ENCODE measurements at places on chromosomes 1 and 21.

DNA sequence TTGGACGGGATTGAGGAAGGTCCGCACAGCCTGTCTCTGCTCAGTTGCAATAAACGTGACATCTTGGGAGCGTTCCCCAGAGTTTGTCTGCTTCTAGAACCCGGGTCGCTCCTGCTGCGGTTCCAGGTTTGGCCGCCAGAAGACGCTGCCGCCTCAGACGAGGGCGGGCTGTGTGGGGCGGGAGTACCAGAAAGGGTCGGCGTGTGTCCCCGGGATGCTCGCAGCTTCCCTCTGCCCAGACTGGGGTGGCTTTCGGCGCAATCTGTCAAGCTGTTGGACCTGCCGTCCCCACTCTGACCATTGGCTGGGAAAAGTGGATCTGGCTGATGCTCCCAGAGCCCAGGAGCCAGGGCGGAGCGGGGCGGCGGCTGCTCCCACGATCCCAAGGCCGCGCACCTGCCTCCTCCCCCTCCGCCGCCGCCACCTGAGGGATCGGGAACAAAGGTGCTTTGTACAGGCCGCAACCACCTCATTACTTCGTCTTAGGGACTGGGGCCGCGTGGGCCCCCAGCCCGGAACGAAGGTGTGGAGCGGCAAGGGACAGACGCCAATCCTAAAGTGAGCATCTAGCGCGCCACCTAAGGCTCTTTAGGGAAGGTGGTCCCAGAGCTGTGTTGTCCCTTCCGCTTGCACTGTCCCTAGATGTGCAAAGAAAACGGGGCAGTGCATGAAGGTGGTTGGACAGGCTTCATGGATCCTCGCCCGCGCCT, 683 bp upstream of the EFNA4 start:
- no peak for DNase-seq

DNA sequence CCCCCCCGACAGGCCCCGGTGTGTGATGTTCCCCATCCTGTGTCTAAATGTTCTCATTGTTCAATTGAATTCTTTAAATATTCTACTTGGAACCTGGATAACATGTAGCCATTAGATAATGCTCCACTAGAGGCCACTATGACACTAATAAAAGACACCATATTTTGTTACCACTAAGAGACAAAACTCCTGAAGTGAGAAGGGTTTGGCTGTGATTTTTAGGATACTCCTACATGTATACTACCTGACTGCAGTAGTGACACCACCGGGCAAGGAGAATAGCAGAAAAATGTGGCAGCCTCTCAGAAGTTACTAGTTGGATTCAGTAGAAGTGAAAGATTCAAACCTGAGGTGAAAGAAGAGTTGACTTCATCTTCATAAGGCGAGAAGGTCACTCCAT, 36.0 kb downstream of the F5 start:
- DNase-seq: peak; percentile 42

DNA sequence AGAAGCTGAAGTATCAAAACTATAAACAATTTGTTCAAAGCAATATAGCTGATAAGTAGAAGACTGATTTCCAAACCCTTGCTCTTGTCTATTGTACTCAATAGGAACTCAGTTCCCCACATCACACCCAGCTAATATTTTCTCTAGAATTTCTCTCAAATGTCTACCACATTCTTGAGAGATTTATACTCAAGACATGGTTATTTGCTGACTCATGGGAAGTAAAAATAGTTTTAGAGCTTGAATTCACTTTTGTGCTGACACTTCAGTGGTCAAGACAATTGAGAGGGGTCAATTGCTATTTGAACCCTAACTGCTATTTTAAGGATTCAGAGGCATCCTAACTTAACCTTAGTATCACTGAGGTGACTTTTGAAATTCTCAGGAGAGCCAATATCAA, 99.0 kb downstream of the TNNI3K start:
- no peak for DNase-seq

DNA sequence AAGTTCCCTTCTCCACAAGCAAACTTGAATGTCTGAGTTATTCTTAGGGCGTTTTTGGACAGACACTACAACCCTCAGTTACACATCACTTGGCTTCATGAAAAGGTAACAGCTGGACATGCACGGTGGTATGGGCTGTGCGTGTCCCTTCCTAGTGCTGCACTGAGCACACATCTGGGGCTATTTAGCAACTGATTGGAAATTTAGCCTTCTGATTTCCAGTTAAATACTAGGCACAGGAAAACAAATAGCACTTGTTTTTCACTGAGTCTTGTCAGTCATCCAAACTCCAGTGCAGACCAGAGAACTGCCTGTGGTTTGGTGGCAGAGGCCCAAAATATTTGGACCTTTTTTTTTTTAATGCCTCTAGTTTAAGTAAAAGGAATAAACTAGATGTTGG, 134.7 kb downstream of the TGFBR3 start:
- DNase-seq: no peak

DNA sequence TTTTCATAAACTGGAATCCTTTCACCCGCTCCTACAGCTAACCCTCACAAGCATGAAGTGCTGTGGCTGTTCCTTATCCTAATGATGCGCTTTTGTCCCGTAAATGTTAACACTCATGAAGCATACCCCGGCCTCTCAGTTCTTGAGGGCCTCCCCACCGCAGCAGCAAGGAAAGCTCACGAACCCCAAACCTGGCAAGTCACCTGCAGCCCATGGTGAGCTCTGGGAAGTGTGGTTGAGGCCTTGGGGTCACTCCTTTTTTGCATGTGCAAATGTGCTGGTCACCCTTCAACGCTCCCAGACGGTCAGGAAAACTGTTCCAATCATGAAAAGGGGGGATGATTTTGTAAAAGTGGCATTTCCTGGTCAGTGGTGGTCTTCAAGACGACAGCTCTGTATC, 124.6 kb downstream of the PRDM2 start:
- no peak for DNase-seq

DNA sequence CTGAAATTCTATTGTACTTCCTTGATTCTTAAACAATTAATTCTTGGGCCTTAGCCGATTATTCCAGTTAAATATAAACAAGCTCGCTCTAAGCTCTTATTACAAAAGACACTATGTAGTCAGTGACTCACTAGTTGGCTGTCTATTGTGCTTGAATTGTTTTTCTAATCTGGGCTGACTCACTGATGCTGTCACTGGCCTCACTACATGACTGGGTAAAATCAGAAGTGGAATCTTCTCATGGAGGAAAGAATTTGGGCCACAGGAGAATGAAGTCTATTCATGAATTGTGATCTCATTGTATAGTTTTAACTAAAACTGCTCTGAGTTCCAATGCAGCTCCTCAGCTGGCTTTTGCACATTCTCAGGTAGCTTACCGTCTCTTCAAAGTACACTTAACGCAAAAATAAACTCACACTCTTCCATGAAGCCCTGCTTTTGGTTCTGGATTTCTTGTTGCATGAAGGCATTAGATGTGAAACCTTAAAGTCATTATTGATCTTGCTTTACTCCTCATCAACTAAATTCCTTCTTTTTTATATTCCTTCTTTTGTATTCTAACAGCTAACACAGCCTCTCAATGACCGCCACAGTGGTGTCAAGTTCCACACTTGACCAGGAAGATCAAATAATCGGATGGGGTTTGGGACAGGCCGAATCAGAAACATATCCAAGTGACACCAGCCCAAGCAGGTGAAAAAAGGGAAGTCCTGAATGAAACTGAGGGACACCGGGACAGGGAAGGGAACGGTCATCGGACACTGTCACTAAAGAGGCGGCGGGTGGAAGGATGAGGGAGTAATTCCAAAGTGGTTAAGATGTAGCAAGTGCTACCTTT, 80.9 kb upstream of the LBR start:
- DNase-seq: peak; percentile 38

GRCh38 chr1:237760951-237761350, 129.8 kb downstream of the ZP4 start:
- no peak for DNase-seq

DNA sequence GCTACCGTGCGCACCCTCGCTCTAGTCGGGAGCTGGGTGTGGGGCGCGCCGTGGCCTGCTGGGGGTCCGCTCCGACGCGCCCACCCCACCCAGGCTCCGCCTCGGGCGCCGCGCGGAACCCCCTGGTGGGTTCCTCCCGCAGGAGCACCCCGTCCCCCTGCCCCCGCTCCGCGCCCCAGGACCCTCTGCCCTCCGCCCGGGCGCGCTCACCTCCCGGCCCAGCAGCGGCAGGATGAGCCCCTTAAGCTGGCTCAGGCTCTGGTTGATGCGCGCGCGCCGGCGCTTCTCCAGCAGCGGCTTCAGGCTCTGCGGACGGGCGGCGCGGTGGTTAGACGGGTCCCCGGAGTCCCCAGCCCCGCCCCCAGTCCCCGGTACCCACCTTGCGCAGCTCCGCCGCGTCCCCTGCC, 319 bp downstream of the HES2 start:
- DNase-seq: peak; percentile 60

DNA sequence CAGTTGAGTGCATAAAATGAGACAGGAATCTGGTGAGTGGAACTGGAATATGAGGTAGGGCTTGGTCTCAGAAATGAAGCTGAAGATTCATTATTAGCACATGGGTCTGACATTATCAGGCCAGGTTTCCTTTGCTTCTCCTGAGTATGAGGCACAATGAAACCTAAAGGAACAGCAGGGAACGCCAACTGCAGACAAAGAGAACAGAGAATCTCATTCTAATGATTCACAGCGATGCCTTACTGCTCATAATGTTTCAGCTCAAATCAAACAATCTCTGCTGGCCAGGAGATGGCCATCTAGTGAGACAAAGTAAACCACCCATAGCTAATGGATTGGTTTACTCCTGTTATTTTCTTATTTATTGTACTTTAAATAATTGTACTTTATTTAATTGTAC, 133.5 kb downstream of the C1orf21 start:
- no peak for DNase-seq

- DNase-seq: no peak
Measured at GRCh38 chr1:34518146-34518699, 236.6 kb upstream of the GJB5 start.

- no peak for DNase-seq
Measured at GRCh38 chr21:38609580-38609979, 111.3 kb upstream of the ERG start.

- no peak for DNase-seq
Measured at GRCh38 chr1:69246710-69247109, 321.0 kb upstream of the LRRC7 start.

DNA sequence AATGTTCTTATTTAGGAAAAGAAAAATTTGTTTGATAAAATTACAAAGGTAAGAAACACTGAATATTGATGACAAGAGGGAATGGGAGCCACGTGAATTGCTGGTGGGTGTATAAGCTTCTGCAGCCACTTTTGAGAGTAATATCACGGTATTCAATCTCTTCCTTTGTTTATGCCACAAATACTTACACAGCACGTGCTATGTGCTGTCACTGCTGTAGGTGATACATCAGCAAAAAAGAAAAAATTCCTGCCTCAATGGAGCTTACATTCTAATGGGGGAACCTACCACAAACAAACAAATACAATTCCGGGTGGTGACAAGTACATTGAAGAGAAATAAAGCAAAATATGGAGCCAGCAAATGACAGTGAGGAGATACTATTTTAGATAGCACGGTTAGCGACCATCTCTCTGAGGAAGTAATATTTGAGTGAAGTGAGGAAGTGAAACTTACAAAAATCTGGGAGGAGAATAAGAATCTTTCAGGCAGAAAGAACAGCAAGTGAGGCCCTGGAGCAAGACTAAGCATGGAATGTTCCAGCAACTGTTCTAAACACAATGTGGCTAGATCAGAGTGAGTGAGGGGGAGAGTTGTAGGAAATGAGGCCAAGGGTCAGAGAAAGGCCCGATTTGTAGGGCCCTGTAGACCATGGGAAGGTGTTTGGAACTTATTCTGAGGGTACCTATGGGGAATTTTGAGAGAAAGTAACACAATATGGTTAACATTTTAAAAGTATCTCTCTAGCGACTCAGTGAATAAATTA, 2.6 kb upstream of the FCRLB start:
- peak; percentile 52 for DNase-seq

DNA sequence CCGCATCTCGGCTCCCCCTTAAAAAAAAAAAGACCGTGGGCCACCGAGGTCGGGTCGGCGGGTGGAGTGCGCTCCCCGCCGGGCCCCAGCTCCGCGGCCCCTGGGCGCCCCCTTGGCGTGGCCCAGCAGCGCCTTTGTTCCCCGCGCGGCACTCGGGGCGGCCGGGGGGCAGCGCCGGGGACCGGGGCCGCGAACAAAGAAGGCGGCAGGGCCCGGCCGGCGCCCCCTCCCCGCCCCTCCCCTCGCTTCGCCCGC, 571 bp downstream of the MARCKSL1 start:
- DNase-seq: no peak

- DNase-seq: no peak
Measured at GRCh38 chr1:95021805-95022643, 50.7 kb downstream of the ALG14 start.

DNA sequence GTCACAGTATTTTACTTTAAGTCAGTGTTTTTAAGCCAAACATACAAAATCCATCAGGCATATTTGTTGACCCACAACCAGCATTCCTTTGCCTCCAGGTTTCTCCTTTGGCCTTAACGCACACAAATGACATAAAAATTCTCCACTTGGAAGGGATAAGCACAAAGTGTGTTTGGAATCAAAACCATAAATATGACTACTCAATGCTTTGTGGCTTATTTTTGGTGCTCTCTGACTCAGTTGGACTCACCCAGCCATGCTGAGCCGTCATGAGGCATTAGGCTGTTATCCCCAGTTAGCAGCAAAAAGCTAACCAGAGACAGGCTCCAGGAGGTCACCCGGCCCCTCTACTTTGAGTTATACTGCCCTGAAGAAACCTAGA, 948 bp downstream of the PRUNE1 start:
- no peak for DNase-seq

DNA sequence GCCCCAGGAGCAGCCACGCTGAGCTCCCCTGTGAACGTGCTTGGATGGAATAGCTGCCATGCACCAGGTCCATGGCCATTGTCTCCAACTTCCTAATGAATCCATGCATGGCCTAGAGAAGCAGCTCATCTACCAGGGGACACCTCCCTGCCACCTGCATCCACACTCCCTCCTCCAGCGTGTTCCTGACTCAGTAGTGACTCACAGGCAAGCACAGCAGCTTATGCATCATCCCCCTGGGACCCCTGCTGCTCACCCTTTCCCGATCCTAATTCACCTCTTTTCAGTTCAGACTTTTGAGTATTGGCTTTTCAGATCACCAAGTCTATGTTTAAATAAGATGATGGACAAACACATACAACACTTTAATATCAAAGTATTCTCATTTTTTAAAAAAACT, 39.9 kb upstream of the TADA1 start:
- peak; percentile 14 for DNase-seq

DNA sequence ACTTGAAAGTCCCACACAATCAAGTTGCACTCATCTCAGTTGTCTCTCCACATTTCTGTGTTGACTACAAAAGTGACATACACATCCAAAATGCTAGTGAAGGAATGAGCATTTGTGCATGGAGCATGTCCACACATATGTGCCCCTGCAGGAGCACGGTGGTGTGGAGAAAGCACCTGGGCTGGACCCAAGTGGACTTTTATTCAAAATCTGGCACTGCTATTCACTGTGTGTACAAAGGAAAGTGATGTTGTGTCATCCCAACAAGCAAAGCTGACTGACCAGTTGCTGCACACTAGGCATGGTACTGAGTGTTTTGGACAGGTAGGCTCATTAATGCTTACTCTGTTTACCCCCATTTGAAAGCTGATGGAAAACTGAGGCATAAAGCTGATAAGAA, 19.3 kb downstream of the CEP104 start:
- DNase-seq: no peak

- DNase-seq: no peak
Measured at GRCh38 chr1:35398739-35399138, 130.2 kb downstream of the ZMYM4 start.

- DNase-seq: no peak
Measured at GRCh38 chr21:21046063-21046462, 47.9 kb downstream of the NCAM2 start.
